ENCODE measurements at places on chromosomes 3 and 15.

GRCh38 chr15:57651445-57651844 lies 55.1 kb upstream of the POLR2M start:
- DNase-seq: no peak

- no peak for DNase-seq
Observed at GRCh38 chr3:69276884-69277283, 109.0 kb downstream of the FRMD4B start.

- DNase-seq: no peak
Observed at GRCh38 chr15:52280326-52281084, 15.1 kb downstream of the MYO5C start.

GRCh38 chr15:70478251-70478990 lies 284.9 kb downstream of the UACA start:
- no peak for DNase-seq

DNA sequence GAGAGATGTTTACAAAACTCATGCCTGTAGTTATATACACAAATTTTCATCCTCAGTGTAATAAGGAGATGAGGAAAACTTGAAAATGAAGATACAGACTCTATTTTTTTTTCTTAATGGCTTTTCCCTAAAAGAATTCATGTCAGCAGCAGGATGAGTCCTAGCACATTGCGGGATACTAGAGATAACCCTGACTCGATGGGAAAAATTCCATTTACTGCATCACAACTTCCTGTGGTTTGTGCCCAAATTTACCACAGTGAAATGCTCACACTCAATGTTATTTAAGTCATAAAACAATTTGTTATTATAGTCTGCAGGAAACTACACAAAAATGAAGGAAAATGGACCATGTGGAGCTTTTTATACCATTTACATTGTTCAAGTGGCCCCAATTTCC lies 581.9 kb upstream of the ZNF717 start:
- DNase-seq: no peak

DNA sequence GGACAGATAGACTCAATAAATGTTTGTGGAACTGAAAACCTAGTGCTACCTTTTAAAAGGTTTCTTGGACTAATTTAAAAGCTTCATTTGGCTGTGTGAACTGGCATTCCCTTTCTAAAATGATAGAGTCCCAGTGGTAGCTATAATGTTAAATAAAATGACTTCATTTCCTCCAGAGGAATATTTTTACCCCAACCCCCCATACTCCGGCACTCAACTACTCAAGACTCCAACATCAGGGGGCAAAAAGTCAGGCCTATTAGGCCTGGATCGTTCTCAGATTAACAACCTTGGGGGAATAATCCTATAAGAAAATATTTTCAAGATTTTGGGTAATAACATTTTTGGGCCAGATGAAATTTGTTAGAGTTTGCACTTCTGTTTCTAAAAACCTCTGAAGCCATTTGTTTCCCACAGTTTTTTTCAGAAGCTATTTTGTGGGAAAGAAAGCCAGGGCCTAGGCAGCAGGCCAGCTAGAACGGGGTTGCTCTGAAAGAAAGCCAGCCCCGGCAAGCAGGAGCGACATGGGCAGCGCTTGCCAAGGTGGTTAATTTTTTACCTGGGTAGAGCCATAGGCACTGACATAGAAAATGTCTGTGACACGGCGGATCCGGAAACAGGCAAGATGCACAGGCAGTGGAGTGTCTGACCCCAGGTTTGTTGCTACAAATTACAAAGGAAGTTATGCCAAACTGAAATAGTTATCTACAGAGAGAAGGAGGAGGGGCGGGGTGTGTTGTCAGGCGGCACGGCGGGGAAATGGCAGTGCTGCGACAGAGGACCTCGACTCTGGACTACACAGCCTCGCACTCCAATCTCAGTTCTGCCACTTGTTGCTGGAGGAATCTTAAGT lies 84.6 kb downstream of the MAGI1 start:
- DNase-seq: no peak

DNA sequence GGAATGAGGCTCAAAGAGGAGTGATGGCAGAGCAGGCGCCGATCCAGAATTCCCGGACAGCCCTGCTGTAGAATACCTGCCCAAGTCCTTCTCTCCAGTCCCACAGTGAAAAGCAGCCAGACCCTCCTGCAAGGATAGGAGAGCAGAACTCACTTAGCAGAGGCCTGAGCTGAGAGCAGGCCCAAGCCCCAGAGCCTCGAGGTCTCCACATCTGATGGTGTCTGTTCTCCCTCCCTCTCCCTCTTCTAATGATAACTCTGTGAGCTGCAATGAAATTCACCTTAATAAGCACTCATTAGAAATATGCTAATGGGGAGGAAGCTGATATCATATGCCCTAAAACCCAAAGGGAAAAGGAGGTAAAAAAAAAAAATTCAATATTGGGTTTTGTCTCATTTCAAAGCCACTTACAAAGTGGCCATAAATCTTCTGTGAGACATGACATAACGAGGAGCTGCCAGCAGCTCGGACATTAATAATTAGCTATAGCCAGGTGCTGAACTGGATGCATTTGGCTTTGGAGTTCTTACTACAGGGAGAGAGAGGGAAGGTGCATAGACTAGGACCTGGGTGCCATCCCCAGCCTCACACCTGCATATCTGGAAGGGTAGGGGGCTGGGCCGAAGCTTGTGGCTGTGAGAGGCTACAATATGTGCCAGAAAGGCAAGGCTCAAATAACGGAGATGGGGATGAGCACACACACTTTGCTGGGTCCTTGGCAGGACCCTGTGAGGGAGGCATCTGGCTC lies 108.4 kb downstream of the MEGF11 start:
- DNase-seq: no peak

DNA sequence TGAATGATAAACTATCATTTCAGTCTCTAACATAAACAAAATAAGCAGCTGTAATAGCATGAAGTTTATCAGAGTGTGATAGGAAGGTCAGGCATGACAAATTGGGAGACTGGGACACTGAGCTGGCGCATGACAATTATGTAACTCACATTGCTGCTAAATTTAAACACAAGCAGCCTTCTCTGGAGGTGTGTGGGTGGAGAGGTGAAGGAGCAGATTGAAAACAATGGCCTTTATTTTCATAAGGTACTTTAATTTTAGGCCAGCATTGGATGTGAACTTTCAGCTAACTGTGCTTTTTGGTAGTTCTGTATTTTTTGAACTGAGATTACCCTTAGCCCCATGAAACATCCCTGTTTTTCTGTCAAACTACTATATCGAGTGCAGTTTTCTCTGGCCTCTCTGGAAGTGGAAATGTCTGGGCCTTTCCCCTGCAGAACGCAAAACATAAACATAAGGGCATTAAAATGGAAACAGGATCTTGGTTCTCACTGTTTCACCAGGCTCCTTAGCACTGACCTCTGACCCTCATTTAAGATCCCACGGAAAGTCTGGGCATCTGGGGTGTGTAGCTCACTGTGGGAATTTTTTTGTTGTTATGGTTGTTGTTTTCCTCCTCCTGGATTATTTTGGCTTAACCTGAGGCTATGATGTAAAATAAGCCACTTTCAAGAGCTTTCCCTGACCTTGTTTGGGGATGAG lies 160.1 kb upstream of the DPH6 start:
- peak; percentile 9 for DNase-seq

GRCh38 chr3:184748219-184749135 lies 36.6 kb upstream of the MAGEF1 start:
- DNase-seq: peak; percentile 75

- DNase-seq: no peak
Observed at GRCh38 chr3:106124818-106125217, 256.0 kb upstream of the CBLB start.

DNA sequence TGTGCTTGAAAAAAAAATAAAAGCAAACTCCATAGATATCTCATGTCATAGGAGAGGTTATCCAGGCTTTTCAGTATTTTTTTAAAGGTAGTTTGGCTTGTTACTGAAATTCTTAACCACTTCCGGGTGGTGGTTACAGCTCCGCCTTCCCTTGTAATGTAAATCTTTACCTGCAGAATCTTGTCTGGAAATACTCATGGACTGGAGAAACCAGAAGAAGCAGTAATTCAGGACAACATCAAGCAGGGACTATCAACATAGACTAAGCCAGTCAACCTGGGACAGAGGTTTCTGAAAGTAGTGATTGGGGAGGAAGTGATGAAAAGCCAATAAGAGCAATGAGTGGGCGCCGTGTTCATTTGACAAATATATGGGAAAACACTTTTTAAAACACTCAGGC lies 78.9 kb upstream of the SKOR1 start:
- DNase-seq: no peak

DNA sequence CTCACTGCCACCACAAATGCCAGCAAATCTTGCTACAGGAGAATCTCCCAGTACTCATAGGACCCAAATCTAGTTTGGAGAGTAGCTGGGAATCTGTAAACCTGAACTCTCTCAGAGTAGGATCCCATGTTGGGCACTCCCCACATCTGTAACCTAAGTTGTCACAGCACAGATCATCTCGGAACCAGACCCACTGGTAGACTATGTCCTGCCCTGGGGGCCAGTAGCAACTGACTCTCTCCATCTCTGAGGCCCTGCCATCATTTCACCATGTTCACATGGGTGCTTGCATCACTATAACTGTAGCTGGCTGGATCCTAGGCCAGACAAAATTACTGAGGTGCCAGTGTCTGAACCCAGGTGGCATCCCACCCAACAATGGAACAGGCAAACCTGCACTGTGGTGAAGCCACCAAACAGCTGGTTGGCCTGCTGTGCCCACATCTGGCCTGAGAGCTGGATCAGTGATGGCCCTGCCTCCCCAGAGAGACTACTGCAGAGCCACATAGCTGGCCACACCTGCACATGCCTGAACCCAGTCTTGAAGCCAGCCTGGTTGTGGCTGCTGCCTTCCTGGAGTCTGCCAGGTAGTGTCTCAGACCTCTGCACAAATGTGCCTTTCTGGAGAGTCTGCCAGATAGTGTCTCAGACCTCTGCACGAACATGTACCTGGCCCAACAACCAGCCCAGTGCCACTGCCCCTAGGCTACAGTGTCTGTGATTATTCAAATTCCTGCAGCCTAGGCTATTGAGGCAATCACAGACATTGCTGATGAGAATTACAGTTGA lies 82.0 kb downstream of the ISL2 start:
- no peak for DNase-seq

DNA sequence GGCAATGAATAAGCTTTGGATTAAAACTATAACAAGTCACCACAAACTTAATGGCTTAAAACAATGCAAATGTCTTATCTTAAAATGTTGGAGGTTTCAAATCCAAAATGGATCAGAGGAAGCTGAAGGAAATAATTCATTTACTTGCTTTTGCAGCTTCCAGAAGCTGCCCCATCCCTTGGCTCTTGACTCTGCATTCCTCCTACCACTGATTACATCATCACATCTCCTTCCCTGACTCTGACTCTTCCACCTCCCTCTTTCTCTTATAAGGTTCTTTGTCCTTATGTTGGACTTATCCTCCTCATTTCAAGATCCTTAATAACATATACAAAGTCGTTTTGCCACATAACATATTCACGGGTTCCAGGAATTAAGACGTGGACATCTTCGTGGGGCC lies 982.8 kb upstream of the ROBO1 start:
- no peak for DNase-seq

DNA sequence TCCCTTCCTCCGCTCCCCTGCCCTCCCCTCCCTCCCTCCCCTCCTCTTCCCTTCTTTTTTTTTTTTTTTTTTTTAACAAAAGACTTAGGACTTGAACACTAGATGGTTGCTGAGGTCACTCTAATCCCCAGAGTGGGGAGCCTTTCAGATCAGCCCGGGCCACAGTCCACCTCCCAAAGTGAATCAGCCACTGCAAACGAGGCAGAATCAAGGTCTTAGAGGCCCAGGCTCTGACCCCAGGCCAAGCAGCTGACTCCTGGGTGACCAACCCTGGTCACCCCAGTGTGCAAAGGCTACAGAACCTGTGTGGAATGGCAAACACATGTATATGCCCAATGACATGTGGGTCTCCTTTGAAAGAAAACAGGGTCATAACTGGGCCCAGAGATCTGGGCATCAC lies 18.3 kb upstream of the EHD4 start:
- DNase-seq: no peak

GRCh38 chr15:46496491-46497115 lies 861.8 kb downstream of the SQOR start:
- peak; percentile 36 for DNase-seq

- DNase-seq: no peak
Observed at GRCh38 chr3:23159929-23160328, 43.2 kb upstream of the UBE2E2 start.

Data from NCI-H82 (cell line).